ENCODE measurements at places on chromosomes 7 and 10. TPM values are rescaled to one million over a fixed set of nuclear protein-coding genes. Genes with fewer than 3 reads are reported as not detected.

GRCh38 chr7:53002389-53002788, 33.0 kb upstream of the POM121L12 start:
- no peak for DNase-seq

DNA sequence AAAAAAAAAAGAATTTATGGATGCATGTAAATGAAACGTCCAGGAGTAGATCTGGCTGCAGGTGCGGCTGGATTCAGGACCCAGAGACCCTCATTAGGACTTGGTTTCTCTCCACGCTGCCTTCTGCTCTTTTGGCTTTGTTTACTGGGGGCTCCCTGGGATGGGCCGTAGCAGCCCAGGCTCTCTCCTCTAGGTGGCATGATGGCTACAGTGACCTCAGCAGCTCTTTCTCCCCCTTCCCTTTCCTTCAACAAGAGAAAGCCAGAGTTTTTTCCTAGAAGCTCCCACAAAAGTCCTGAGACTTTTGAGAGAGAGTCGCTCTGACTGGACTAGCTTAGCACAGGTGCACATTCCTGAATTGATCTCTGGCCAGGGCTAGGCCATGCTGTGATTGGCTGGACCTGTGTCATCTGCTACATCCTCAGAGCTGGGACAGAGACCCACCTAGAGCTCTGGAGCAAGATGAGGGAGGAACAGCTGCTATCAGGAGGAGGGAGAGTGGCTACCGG, 67.8 kb upstream of the PDCD4 start:
- DNase-seq, result peak; percentile 71

- peak; percentile 71 for DNase-seq
Observed at GRCh38 chr10:114110174-114110972, 63.6 kb downstream of the CCDC186 start.

GRCh38 chr7:143281529-143281928, 3.2 kb upstream of the TMEM139 start:
- DNase-seq, result no peak

- DNase-seq, result no peak
Observed at GRCh38 chr10:30075481-30075880, 16.1 kb upstream of the JCAD start.

The OR2A7 gene
- 0.86 TPM for total RNA-seq

The PLEKHS1 gene
- total RNA-seq, result not detected

Data from HT-29 (cell line).